ENCODE measurements at places on chromosomes 12 and 14.

DNA sequence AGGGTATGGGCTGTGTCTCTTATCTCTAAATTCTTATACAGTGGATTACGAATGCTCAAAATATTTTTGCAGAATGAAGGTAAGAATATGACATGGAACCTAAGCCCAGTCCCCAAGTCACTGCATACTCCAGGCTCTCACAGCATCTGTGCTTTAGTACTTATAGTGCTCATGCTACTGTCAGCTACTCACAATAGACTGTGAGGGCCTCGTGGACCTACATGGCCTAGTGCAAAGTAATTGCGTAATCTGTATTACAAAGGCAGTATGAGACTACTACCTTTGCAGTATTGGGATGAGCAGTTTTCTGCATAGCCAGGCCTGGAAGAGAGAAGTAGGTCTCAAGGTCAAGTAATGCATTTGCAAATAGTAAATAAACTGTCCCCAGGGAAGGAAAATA, 27.9 kb downstream of the VWF start:
- DNase-seq = no peak

GRCh38 chr14:69105326-69105725, 47.6 kb downstream of the DCAF5 start:
- DNase-seq = no peak

DNA sequence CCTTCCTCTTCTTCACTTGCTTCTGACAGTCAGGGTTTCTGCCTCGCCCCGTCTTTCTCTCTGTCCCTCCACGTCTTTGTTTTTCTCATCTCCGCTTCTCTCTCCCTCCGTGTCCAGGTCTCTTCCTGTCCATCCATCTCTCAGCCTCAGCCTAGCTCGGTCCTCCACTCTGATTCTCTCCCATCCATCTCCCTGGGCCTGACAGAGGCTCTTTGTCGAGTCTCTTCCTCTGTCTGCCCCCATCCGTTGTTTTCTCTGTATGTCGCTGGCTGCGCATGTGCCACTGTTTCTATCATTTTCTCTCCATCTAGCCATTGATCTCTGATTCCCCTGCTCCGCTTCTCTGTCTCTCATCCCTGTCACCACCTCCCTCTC, 328.9 kb upstream of the TBX3 start:
- DNase-seq = no peak

- no peak for DNase-seq
Observed at GRCh38 chr12:55034218-55034617, 14.4 kb downstream of the NEUROD4 start.

- DNase-seq = no peak
Observed at GRCh38 chr12:124174451-124175348, 120.2 kb upstream of the RFLNA start.

DNA sequence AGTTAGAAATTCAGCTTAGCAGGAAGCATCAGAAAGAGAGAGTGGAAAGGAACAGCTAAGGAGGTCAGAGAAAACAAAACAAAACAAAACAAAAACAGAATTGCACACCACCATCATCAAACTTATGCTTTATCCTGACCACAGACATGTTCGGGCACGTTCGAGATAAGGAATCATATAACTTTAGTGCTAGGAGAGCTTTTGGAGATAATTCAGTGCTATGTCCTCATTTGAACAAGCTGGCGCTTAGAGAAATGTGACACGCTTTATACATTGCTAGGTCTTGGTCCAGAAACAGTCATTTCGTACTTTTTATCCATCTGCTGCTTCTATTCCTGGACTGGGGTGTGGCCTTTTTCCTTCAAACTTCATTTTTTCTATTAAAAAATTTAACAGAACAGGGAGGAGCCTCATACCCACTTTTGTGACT, 213.1 kb downstream of the PTPRO start:
- no peak for DNase-seq

- DNase-seq = no peak
Observed at GRCh38 chr12:24899503-24900075, 49.3 kb downstream of the BCAT1 start.

Data from NCI-H1930 (cell line).